Omental fat pad (tissue), 4 donors: ENCODE measurements at places on chromosomes 11 and 22.

- DNase-seq: no peak
Measured at GRCh38 chr11:45872651-45873356, 12.6 kb upstream of the MAPK8IP1 start.

DNA sequence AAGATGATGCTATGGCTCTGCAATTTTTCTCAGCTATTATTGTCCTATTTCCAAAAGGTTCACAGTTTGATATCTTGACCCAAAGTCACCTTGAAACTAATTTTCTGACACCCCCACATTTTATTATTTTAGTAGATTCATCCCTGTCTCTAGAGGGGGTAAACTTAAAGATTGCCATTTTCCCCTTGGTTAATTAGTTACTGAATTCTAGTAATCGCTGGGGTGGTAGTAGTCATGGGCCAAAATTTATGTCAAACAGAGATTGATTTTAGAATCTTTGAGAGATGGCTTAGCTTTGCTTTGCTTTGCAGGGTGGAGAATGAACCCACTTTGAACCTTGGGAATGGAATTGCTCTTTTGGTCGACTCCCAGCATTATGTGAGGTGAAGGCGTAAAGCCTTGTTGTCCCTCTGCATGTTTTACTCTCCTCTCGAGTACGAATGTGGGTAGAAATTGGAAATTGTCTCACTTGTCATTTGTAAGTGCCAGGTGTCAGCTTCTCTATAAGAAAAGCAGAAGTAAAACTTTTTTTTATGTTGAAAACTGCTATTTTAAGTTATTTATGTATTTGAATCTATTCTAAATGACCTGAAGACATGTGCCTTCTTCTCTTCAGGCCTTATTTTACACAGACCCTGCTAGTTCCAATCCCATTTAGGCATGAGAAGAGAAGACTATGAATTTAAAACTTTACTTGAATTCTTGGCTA, 42.4 kb upstream of the RCE1 start:
- DNase-seq: no peak

GRCh38 chr11:123507043-123507442, 77.0 kb downstream of the GRAMD1B start:
- no peak for DNase-seq

- DNase-seq: no peak
Measured at GRCh38 chr22:21606775-21607174, 23.0 kb downstream of the YDJC start.

DNA sequence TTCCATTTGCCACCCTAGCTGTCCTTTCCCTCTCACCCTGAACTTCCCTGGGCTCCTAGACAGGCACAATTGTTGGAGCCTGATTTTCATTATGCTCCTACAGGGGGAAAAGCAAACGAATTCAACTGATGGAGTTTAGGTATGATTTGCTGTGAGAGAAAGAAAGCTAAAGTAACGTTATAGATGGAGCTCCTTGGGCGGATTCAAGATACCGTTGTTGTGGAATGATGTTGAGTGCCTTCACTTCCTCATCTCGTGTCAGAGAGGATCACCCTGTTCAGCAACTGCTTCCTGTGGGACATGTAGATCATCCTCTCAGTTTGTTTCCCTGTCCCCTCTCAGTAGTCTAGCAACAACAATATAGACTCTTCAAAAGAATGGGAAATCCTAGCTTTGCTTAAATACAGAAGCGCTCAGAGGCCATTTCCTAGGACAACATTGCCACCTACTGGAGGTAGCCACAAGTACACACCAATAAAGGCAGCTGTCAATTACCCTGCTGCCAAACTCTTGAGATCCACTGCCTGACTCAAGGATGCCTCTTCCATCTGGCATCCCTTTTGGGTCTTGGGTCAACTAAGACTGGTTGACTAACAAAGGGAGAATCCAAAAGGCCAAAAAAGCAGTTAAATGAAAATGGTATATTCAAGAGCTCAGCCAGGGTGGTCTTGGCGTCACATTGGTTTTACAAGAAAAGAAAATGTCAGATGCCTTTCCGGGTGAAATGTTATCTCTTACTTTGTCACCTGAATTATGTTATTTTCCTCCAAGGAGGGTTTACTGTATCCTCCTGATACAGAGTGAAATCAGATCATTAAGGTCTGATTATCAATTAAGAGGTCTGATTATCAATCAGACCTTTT, 13.5 kb upstream of the DTX4 start:
- no peak for DNase-seq

DNA sequence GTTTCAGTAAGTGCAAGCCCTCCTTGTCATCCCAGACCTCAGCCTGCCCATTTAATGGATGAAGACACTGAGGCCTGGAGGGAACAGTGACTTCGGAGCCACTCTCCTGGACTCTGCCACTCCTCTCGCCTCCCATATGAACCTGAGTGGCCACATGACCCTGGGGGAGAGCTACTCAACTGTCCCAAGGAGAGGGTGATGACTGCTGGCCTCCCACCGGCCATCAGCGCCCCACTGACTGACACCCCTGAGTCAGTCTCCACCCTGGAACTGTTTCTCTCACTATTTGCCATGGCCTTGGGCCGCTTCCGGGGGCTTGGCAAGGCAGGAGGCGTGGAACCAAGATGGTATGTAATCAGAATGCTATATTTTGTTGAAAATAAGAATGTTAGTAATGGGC, 17.1 kb downstream of the LRP5 start:
- no peak for DNase-seq

- no peak for DNase-seq
Measured at GRCh38 chr11:115276799-115277198, 227.4 kb downstream of the CADM1 start.

GRCh38 chr22:49464037-49464436, 363.6 kb downstream of the BRD1 start:
- no peak for DNase-seq

DNA sequence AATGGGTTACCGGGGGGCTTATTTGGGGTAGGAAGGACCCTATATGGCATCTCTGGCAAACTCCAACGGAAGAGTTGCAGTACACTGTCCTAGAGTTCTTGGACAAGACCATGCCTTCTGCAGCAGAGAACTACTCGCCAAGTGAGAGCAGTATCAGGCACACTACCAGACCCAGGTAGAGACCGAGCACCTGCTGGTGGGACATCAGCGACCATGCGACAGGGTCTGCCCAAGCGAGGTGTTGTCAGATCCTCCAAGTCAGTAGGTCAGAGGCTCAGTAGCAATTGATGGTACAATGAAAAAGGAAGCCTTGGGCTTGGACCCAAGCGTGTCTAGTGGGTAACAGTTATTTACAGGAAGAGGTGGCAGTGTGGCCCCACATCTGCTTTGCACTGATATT, 3.1 kb upstream of the CHKB start:
- DNase-seq: no peak

DNA sequence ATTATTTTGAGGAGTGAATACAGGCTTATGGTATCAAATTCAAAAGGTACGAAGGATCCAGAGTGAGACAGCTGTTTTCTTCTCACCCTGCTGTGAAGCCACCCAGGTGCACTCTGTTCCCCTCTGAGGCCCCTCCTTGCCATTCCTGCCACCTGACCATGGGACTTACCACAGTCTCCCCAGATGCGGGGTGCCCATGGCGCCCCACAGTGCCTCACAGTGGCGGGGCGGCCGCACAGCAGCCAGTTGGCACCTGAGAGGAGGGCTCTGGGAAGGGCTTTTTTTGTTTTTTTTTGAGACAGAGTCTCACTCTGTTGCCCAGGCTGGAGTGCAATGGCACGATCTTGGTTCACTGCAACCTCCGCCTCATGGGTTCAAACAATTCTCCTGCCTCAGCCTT, 151.7 kb downstream of the CEP164 start:
- no peak for DNase-seq

- DNase-seq: no peak
Measured at GRCh38 chr11:60263402-60263801, 17.1 kb upstream of the MS4A4A start.
